ENCODE measurements at places on chromosomes 7 and 10.

- no peak for DNase-seq
Measured at GRCh38 chr7:139060695-139061237, 24.9 kb upstream of the ZC3HAV1L start.

DNA sequence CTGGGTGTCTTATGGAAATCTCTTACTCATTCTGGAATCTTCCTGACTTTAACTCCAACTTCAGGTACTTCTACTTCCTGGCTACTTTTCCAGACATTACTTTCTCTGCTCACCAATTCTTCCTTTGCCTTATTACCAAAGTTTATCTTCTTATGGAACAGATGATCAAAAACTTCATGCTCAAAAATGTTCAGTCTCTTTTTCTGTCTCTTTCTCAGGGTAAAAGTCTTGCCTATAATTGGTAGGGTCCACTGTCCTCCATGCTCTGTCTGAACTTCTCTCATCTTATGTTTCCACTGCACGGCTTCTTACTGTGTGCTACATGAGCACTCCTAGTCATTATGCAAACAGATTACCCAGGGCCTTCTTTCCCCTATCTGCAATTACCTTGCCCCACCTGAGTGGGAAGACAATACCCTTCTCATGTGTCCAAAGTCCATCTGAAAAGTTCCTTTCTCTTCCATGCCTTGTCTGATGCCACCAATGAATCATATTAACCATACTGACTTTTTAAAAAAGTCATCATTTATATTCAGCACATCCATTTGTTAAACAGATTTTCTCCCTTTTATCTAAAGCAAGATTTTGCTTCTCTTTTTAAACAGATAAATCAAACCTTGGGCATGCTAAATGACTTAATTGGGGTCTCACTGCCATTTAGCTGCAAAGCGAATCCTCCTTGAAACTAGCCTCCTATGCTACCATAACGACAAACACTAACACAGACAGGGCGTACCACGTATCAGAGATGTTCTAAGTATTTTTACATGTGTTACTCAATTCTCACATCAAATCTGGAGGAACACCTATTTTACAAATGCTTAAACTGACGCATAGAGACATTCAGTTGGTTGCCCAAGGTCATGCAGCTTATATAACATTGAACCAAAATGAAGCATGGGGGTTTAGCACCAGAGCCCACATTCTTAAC, 48.8 kb downstream of the SEMA3C start:
- DNase-seq, result no peak

GRCh38 chr10:101063548-101064414, 2.0 kb downstream of the KAZALD1 start:
- peak; percentile 73 for DNase-seq

- no peak for DNase-seq
Measured at GRCh38 chr10:60872451-60872850, 71.5 kb downstream of the RHOBTB1 start.

All from Karpas-422 (cell line).